Right hindlimb (tissue), 1 donor: ENCODE measurements at places on chromosomes 2 and 18.

DNA sequence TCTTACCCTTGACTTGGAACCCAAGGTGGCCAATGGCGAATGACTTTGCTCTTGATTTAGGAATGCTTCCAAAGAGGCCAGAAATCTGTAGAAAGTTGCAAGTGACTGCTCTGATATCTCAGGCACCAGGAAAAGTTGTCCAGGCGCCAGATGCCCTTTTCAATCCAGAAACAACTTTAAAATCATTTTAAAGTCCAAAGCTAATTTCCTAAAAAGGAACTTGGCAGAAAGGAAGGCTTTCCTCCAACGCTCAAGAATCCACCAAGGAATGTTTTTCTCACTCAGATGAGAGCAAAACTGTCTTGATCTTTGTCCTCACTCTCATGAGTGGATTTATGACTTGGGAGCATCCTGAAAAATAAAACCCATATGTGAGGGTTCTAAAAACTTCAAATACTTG lies 5.3 kb downstream of the NGEF start:
- no peak for DNase-seq

DNA sequence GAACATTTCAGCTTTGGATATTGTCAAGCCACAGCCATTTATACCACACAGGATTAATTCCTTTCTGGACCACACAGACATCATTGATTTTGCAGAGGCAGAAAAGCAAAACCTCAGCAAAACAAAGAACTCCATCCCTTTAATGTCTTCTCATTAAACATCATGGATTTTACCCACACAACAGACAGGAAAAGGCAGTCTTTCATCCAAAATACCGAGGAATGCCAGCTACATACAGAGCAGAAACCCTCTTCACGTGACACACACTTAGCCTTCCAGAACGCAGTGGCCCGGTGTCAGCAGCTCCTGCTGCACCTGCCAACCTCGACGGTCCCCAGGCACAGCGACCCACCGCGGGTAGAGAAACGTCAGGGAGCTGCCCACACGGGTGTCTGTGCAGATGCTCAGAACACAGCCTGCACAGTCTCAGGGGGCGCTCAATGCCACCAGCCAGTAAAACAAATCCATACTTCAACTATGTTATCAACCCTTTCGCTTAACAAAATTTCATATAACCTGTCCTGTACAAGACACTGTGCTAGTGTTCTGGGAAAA lies 304.5 kb downstream of the EIPR1 start:
- DNase-seq = no peak

DNA sequence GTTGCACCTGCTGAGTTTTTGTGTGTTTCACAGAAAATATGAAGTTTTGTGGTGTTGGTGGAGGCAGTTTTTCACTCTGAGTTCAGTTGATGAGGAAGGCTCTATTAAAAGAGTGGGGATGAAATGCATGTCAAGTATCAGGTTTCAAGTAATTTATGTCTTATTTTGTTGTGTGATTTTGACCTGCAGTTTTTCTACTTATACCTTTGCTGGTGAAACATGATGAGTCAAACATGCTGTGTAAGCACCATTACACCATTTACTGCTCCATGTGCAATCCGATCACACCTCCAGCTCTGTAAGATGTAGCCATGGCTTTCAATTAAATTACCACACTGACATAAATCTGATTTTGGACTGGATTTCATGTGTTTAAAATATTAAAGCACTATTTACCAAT lies 174.5 kb upstream of the ZEB2 start:
- DNase-seq = no peak

- DNase-seq = no peak
These were observed 15.2 kb downstream of the IL18RAP start for GRCh38 chr2:102438111-102438510.
